ENCODE measurements at places on chromosomes 12 and 14. TPM values are rescaled to one million over a fixed set of nuclear protein-coding genes. Genes with fewer than 3 reads are reported as not detected.

- H3K4me1 ChIP-seq = peaks cover 14% of the 10 kb centered on the region
- H3K36me3 ChIP-seq = no peaks in the 10 kb centered on the region
- DNase-seq = no peak
- no peak overlapping the region for H3K4me3 ChIP-seq
Measured at GRCh38 chr12:120597861-120598260, 16.7 kb upstream of the POP5 start.

DNA sequence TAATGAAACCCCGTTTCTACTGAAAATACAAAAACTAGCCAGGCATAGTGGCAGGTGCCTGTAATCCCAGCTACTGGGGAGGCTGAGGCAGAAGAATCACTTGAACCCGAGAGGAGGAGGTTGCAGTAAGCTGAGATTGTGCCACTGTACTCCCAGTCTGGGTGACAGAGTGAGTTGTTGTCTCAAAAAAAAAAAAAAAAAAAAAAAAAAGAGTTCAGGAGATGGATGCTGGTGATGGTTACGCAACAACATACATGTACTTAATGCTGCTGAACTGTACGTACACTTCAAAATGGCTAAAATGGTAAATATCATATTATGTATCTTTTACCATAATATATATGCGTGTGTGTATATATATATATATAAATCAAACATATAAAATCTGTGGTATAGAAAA lies 29.0 kb downstream of the ACTN1 start:
- H3K27ac ChIP-seq = peak overlapping the region; percentile 95
- H3K36me3 ChIP-seq = no peaks in the 10 kb centered on the region
- DNase-seq = no peak

- peaks cover 17% of the 10 kb centered on the region for H3K4me1 ChIP-seq
- H3K36me3 ChIP-seq = peaks cover 2% of the 10 kb centered on the region
- H3K27me3 ChIP-seq = no peaks in the 10 kb centered on the region
- no peak for DNase-seq
- H3K4me3 ChIP-seq = no peak overlapping the region
Measured at GRCh38 chr12:14239935-14240872, 125.3 kb upstream of the ATF7IP start.

DNA sequence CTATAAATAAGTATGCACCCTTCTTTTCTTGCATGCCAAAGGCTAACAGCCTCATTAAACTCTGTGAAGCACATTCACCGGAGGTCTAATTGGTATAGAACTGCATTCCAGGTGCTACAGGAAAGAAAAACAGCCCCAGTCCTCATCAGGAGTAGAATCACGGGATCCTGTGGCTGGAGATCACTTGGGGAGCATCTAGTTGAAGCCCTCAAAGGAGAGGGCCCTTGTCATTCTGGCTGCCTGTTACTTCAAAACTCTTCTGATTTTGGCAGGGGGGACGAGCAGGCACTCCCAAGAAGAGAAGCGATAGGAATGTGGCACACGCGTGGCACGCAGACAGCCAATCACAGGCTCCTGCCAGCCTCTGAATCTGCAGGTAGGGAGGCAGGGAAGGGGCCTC lies 154.4 kb downstream of the TTC7B start:
- H3K27ac ChIP-seq = no peak overlapping the region
- H3K36me3 ChIP-seq = peaks cover 9% of the 10 kb centered on the region
- no peak overlapping the region for H3K4me3 ChIP-seq
- peaks cover 5% of the 10 kb centered on the region for H3K4me1 ChIP-seq
- DNase-seq = no peak
- H3K27me3 ChIP-seq = no peaks in the 10 kb centered on the region

DNA sequence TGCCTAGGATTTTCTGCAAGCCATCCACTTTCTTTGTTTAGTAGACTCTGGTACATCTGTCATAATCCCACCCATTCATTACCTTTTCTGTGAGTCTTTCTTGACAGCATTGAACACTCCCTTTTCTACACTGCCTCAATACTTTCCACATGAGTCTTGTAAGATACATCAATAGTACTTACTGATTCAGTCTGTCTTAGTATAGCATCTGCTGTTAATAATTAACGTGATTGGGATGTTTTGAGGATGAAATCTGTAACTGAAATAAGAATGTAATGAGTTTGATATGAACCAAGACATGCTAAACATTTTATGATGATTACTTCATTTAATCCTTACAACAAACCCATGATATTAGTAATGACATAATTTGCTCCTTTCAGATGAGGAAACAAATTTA lies 196.2 kb upstream of the FOXG1 start:
- no peak overlapping the region for H3K4me3 ChIP-seq
- peaks cover 10% of the 10 kb centered on the region for H3K36me3 ChIP-seq
- H3K27me3 ChIP-seq = no peaks in the 10 kb centered on the region
- peaks cover 10% of the 10 kb centered on the region for H3K4me1 ChIP-seq
- H3K27ac ChIP-seq = no peak overlapping the region

DNA sequence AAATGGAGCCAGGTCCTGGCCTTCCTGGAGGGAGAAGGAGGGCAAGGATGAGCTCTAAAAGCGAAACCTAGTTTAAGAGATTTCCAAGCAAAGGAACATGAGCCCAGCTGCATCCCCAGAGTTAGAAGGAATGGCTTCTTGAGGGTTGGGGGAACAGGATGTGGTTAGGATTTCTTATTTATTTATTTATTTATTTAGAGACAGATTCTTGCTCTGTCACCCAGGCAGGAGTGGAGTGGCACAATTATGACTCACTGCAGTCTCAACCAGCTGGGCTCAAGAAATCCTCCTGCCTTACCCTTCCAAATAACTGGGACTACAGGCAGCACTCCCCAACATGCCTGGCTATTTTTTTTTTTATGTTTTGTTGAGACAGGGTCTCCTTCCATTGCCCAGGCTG lies 25.3 kb upstream of the TMEM106C start:
- H3K27ac ChIP-seq = no peak overlapping the region
- H3K4me3 ChIP-seq = no peak overlapping the region
- DNase-seq = no peak
- H3K4me1 ChIP-seq = peaks cover 24% of the 10 kb centered on the region
- no peaks in the 10 kb centered on the region for H3K36me3 ChIP-seq

DNA sequence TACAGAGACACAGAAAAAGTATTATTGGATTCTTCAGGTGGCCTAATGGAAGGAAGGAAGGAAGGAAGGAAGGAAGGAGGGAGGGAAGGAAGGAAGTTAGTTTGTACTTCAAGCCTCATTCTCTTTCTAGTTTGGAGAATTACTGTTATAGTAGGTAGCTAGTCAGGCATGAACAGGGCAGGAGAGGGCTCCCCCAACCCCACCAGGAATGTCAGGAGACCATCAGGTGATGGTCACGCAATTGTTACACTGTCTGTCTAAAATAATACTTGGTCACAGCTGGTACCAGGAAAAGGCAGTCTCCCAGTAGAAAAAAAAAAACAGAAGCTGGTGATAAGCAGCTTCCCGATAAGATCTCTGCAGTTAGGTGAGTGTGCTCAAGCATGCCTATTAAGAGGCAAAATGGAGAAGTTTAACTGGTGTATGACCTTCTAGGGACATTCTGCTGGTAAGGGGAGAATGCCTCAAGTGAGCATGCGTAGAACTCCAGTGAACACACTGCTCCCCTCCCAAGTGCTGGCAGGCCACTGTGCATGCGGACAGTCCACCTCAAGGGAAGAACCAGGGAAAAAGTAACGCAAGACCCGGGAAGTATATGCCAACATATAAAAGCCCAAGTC lies 358.4 kb upstream of the SOX5 start:
- H3K36me3 ChIP-seq = peaks cover 3% of the 10 kb centered on the region
- no peak overlapping the region for H3K4me3 ChIP-seq
- no peaks in the 10 kb centered on the region for H3K4me1 ChIP-seq
- DNase-seq = no peak
- H3K27me3 ChIP-seq = no peaks in the 10 kb centered on the region

GRCh38 chr12:127810041-127810440 lies 456.9 kb upstream of the TMEM132C start:
- H3K27me3 ChIP-seq = peaks cover 7% of the 10 kb centered on the region
- no peaks in the 10 kb centered on the region for H3K36me3 ChIP-seq
- H3K4me1 ChIP-seq = peaks cover 30% of the 10 kb centered on the region
- no peak for DNase-seq

DNA sequence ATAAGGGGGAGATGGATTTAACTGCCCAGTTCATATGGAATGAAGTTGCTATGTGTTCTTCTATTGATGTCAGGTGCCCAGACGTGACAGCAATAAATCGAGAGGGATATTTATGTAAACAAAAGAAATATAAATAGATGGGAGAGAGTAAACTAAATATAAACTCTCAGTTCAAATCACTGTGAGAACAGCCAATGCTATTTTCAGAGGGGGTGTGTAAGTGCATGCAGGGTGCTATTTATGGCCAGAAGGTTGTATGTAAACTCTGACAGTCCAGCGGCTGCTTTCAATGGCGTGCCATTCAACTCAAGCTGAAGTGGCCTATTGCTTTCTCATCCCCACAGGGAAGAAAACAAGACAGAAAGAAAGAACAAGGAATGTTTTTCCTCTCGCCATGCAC lies 127.2 kb downstream of the KCNA5 start:
- no peak overlapping the region for H3K4me3 ChIP-seq
- no peak for DNase-seq
- H3K27me3 ChIP-seq = no peaks in the 10 kb centered on the region
- H3K27ac ChIP-seq = no peak overlapping the region
- H3K36me3 ChIP-seq = no peaks in the 10 kb centered on the region

DNA sequence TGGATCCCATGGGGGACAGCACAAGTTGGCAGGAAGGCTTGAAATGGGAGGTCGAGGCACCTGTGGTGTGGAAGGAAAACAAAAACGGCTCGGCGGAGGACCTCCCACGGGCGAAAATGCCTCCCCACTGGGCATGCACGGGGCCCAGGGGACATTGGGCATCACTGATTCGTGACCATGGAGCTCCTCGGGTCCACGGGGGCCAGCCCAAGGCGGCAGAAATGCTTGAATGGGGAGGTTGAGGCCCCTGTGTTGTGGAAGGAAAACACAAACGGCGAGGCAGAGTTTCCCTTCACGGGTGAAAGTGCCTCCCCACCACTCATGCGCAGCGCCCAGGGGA lies 376.0 kb downstream of the ALG10 start:
- no peaks in the 10 kb centered on the region for H3K36me3 ChIP-seq
- no peak overlapping the region for H3K27ac ChIP-seq
- H3K4me3 ChIP-seq = no peak overlapping the region
- H3K4me1 ChIP-seq = no peaks in the 10 kb centered on the region
- peak; percentile 76 for DNase-seq

- no peak for DNase-seq
- H3K4me3 ChIP-seq = no peak overlapping the region
- peaks cover 31% of the 10 kb centered on the region for H3K36me3 ChIP-seq
- no peak overlapping the region for H3K27ac ChIP-seq
Measured at GRCh38 chr12:121816925-121817647, 13.3 kb downstream of the SETD1B start.

- no peaks in the 10 kb centered on the region for H3K27me3 ChIP-seq
- H3K27ac ChIP-seq = peak overlapping the region; percentile 86
- H3K36me3 ChIP-seq = peaks cover 5% of the 10 kb centered on the region
Measured at GRCh38 chr14:54669721-54670561, 103.0 kb downstream of the SAMD4A start.

DNA sequence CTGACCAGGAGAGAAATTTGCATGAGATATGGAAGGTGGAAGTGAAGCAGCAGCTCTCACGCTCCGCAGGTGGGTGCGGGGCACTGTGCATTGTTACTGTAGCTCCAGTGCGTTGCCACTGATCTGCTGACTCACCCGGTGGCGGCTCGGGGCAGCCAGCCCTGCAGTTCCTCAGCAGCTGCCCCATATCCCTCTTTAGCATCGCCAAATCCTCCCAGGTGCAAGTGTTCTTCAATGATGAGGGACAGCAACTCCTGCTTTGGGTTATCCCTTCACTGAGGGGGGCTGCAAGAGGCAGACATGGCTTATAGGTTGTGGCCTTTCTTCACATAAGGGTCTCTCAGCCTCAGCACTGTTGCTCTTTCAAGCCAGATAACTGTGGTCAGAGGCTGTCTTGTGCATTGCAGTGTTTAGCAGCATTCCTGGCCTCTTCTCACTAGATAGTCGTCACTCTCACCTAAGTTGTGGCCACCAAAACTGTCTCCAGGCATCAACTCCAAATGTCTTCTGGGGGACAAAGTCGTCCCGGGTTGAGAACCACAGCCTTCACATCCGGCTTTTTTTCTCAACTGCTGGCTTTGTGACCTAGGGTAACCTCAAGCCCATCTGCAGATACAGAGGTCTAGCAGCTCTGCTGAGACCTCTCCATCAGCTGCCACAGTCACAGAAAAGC lies 180.8 kb downstream of the EFCAB11 start:
- H3K36me3 ChIP-seq = no peaks in the 10 kb centered on the region
- no peak overlapping the region for H3K4me3 ChIP-seq
- H3K4me1 ChIP-seq = peaks cover 25% of the 10 kb centered on the region
- no peaks in the 10 kb centered on the region for H3K27me3 ChIP-seq

DNA sequence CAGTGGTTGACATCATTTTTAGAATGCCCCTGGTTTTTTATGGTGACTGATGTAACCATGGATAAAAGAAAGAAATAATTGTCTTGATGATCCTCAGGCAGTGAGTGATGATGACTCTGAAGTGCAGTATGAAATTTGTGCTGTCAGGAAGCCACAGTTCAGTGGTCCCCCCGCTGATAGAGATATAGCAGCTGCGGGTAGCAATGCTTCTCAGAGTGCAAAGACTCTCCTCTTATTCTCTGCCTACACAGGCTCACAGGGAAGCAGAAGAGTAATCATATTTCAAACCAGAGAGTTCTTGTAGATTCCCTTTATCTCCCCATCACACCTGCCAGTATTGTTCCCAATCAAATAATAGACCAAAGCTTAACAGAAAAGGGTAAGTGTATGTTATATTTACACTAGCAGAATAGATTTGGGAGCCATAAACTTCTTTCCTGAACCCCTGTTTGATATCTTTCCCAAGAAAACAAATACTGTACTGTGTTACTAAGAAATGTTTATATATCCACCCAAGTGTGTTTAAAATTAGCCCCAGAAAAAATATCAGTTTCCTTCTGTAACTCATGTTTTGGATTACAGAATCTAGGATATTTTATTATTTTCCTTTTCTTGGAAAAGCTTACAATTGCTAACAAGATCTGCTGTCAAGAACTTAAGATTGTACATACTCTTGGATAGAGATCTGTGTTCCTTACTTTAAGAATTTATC lies 1817.4 kb upstream of the FLRT2 start:
- no peak overlapping the region for H3K4me3 ChIP-seq
- DNase-seq = no peak
- no peaks in the 10 kb centered on the region for H3K27me3 ChIP-seq

DNA sequence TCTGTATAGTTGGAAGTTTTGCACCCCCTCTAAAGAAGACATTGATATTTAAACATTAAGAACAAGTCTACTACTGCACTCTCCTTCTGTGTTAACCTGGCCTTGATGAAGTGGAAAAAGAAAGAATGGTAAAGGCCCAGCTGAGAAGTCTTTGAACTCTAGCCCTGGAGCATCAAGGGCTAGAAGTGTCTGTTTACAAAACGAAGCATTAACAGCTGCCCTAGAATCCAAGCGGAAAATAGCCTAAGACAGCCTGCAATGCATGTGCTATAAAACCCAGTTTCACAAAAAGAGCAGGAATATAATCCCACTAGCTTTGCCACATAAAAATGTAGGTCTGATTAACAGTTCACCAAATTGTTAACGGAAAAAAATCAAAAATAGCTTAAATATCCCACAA lies 60.5 kb downstream of the NUMB start:
- no peaks in the 10 kb centered on the region for H3K27me3 ChIP-seq
- no peaks in the 10 kb centered on the region for H3K36me3 ChIP-seq
- H3K27ac ChIP-seq = peak overlapping the region; percentile 15
- no peak for DNase-seq
- H3K4me1 ChIP-seq = peaks cover 13% of the 10 kb centered on the region

The PSME1 gene
- 156 TPM for total RNA-seq

The OR6C2 gene
- not detected for total RNA-seq

The NFATC4 gene
- total RNA-seq = 223 TPM

The MTHFD1 gene
- 79.3 TPM for total RNA-seq

The DAO gene
- total RNA-seq = not detected

Data from osteocyte (in vitro differentiated cells).